ENCODE measurements at places on chromosomes 7 and 10. TPM values are rescaled to one million over a fixed set of nuclear protein-coding genes. Genes with fewer than 3 reads are reported as not detected.

Gene DMBT1
- not detected for total RNA-seq

Gene SLC16A12
- 1.2 TPM for total RNA-seq

Gene GPR146
- total RNA-seq: not detected

Gene NKX1-2
- total RNA-seq: not detected

Gene MRLN
- total RNA-seq: not detected

Gene GIMAP2
- 0.07 TPM for total RNA-seq

Gene FZD8
- 13.4 TPM for total RNA-seq

Gene MEST
- 66.4 TPM for total RNA-seq

Gene PKD1L1
- under 0.01 TPM for total RNA-seq

Gene PNLIPRP3
- total RNA-seq: not detected

Gene NEURL1
- total RNA-seq: 1.3 TPM

Gene NXPH1
- not detected for total RNA-seq

Gene TEX36
- not detected for total RNA-seq

Gene KNDC1
- 0.65 TPM for total RNA-seq

Gene LIPM
- not detected for total RNA-seq

Gene SAMD8
- 8.0 TPM for total RNA-seq

Gene ENO4
- total RNA-seq: not detected

Gene PIK3CG
- total RNA-seq: 0.23 TPM

Gene HOXA5
- total RNA-seq: 20.1 TPM

Gene ZNF518A
- 9.1 TPM for total RNA-seq

Gene C10orf53
- not detected for total RNA-seq

Gene SCART1
- total RNA-seq: 1.3 TPM

Gene TMEM139
- 14.5 TPM for total RNA-seq

Gene IDI2
- not detected for total RNA-seq

Gene GARIN1A
- total RNA-seq: not detected

Gene ATP6V0A4
- total RNA-seq: 3.2 TPM

Gene SLC26A4
- 0.43 TPM for total RNA-seq

Data from epithelial cell of proximal tubule (primary cell).